ENCODE measurements at places on chromosomes 3 and 15. TPM values are rescaled to one million over a fixed set of nuclear protein-coding genes. Genes with fewer than 3 reads are reported as not detected.

DNA sequence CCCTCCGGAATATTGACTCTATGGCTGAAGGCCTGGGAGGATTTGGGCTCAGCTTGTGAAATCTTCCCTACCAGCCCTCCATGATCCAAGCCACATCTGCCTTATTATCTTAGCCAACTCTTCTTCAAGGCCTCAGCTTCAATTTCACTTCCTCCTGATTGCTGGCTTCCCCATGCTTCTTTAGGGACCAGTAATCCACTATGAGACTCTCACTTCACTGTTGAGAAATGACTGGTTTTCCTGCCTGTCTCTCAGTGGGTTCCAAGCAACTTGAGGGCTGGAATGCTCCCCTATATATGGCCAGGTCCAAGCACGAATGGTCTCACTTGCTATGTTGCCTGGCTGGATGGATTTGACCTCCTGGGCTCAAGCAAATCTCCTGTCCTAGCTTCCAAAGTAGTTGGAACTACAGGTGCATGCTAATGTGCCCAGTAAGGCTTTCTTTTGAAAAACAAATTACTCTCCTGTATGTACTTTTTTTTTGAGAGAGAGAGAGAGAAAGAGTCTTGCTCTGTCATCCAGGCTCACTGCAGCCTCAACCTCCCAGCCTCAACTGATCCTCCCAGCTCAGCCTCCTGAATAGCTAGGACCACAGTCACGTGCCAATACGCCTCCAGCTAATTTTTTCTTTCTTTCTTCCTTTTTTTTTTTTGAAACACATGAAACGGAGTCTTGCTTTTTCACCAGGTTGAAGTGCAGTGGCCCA lies 7.9 kb upstream of the PIK3CB start:
- H3K4me3 ChIP-seq = no peak overlapping the region
- H3K27ac ChIP-seq = no peak overlapping the region

- no peaks in the 10 kb centered on the region for H3K27me3 ChIP-seq
- DNase-seq = no peak
- no peaks in the 10 kb centered on the region for H3K36me3 ChIP-seq
- H3K4me1 ChIP-seq = no peaks in the 10 kb centered on the region
- no peak overlapping the region for H3K4me3 ChIP-seq
- no peak overlapping the region for H3K27ac ChIP-seq
These were observed 53.5 kb downstream of the PFN2 start for GRCh38 chr3:149917124-149917667.

Gene CDHR4
- total RNA-seq = 5.9 TPM

Gene ACAN
- total RNA-seq = 6.6 TPM
